ENCODE measurements at places on chromosomes 16 and 17.

DNA sequence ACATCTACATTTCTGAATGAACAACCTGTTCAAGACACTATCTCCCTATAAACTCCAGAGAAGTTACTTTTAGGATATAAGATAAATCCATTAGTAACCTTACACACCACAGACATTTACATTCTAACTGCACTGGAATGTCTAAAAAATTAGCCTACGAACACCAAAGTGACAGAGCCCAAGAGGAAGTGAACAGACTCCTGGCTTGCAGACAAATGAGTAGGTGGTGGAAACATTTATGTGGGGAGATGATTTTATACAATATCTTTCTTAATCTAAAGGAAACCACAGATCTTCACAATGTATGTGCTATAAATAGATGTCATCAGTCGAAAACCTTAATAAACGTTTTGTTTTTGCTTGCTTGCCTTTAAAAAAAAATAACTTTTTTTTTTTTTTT is 18.8 kb downstream of the ZNF652 start:
- no peak for DNase-seq

DNA sequence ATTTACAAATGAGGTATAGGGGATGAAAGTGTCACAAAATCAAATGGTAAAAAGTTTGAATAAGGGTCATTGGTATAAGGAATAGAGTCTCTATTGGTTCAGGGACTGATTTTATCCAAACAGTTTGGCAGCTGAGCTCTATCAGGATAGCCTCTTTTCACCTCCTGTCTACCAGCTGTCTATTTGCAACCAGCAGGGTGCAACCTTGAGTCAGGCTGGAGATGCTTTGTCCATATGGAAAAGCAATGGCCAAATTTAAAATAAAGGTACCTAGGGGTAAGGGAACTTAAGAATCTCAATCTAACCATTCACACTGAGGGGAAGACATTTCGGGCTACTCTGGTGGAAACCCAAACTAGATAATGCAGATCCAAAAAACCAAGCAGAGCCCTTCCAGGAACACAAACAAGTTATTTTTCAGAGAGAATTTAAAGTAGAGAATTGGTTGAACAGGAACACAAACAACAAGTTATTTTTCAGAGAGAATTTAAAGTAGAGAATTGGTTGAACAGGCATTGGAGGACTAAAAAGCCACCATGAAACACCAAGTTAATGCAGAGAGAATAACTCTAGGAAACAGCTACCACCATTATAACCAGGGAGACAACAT is 12.6 kb upstream of the CA10 start:
- DNase-seq: no peak

GRCh38 chr16:10978871-10979446 is 34.6 kb downstream of the CLEC16A start:
- no peak for DNase-seq

DNA sequence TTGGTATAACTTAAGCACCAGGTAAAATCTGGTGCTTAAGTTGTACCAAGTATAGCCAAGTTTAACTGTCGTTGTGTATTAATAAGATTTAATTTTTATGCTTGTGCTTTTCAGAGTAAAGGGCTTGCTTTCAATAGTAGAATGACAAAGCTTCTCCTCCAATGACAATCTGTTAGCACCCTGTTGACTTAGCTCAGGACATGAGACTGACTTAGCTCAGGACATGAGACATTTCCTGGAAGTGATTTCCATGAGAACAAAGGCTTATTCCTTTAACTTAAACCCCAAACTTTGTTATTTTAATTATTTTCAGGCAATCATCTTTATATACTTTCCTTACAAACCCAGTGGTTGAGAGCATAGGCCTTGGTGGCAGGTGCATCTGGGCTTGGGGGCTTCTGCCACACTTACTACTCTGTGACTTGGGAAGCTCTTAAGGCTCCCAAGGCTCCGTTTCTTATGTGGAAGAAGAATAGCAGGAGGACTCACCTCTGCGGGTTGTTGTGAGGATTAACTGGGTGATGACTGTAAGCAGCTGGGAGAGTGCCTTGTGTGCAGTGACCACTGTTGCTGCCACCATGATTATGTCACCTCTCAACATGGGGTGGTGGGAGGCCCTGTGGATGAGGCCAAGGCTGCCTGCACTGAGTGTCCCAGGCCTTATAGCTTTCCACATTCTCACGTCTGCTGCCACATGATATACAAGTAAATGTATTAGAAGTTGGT is 59.4 kb upstream of the CMIP start:
- DNase-seq: no peak

DNA sequence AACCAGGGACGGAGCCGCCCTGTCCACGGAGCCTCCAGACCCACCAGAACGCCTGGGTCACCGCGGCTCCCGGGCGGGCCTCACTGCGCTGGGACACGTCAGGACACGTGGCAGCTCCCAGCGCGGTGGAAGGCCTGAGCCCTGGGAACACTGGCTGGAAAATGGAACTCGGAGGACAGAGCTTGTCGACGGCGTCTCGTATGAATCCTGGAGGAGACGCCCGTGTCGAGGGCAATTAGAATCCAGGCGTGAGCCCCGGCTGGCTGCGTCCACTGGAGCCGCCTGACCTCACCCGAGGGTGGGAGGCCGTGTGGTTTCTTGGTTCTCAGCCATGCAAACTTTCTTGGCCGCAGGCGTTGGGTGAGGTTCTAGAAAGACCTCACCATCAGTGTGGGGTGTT is 173.9 kb downstream of the LAT start:
- no peak for DNase-seq

DNA sequence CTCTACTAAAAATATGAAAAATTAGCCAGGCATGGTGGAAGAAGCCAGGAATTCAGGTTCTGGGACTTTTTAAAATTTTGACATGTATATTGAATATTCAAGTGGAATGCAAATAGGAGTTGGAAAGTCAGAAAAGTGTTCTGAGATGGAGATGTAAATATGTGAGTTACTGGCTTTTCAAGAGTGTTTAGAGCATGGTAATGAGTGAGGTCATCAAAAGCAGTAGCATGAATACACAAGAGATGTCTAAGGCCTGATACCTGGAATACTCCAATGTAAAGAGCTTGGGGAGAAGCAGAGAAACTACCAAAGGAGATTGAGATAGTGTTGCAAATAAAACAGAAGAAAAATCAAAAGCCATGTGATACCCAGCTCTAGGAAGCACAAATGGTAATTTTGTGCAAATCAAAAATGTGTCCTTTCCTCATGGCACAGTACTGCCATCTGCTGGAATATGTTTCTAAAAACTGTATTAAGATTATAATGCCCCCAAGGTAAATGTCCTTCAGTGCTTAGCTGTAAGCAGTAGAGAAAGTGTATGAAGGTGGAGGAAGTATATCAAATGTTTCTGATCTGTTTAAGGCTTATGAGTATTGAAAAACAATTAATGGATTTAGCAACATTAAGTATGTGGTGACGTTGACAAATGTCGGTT is 908.4 kb downstream of the KCNJ18 start:
- no peak for DNase-seq

DNA sequence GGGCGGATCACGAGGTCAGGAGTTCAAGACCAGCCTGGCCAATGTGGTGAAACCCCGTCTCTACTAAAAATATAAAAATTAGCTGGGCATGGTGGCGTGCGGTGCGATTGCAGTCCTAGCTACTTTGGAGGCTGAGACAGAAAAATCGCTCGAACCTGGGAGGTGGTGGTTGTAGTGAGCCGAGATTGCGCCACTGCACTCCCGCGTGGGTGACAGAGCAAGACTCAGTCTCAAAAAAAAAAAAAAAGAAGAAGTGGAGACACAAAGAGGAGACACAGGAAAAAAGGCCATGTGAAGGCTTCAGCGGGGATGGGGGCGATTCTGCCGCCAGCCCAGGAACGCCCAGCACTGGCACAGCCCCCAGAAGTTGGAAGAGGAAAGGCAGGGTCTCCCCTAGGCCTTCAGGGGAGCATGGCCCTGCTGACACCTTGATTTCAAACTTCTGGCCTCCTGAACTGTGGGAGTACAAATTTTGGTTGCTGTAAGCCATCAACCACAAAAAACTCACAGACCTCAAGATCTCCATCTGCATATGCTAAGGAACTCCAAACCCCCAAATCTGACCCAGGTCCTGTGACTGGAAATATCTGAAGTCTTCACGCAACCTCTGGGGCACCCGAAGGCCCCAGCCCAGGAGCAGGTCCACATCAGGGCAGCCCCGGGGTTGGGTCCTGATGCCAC is 7.0 kb downstream of the SGSH start:
- no peak for DNase-seq

DNA sequence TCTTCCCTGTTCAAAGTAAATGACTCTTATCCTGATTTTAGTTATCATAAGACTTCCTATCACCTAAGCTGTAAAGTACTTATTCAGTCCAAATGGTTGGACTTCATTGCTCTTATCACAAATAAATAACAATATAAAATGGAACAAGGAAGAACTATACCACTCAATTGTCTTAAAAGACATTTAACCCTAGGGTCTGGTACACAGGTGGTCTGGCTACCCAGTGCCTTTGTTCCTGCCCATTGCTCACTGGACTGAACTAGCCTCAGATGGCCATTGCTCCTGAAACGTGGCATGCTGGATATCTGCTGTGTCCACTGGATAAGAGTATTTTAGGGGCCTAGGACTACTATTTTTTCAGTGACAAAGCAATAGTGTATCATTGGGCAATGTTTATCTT is 574.3 kb upstream of the CA10 start:
- no peak for DNase-seq

- no peak for DNase-seq
These were observed 18.3 kb upstream of the LITAF start for GRCh38 chr16:11604783-11605563.

DNA sequence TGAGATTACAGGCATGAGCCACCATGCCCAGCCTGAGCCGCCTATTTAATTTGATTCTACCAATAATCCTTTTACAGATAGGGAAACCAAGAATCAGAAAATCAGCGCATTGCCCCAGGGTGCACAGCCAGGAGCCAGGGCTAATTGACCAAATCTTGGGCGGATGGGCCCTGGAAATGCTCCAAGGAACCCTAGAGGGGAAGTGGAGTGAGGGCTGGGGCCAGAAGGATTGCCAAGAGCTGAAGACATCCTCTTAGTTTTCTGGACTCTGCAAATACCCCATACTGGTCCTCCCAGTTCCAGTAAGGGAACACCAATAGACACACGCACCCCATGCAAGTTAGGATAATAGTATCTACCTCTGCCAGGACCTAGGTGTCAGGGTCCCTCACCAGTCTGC is 3.8 kb downstream of the FHOD1 start:
- no peak for DNase-seq

DNA sequence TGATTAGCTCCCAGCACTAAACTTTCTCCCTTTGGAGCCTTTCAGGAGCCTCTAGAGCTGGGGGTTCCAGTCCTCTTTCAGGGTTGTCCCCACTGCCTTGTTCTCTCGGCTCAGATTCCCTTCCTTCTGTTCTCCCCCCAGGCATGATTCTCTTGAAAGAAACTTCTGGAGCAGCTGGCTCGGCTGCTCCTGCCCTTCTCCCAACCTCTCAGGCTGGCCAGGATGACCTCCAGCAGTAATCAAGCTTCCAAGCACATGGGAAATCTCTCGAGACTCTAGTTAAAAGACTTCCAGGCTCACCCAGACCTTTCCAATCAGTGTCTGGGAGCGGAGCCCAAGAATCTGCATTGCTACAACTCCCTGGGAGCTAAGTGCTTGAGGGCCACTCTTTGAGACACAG is 3.6 kb downstream of the SDK2 start:
- DNase-seq: no peak

- no peak for DNase-seq
These were observed 457.8 kb downstream of the HS3ST4 start for GRCh38 chr16:26149364-26150190.

GRCh38 chr17:82107341-82107860 is 9.4 kb upstream of the FASN start:
- DNase-seq: no peak

- DNase-seq: no peak
These were observed 277.2 kb upstream of the RBFOX1 start for GRCh38 chr16:7055443-7055842.

DNA sequence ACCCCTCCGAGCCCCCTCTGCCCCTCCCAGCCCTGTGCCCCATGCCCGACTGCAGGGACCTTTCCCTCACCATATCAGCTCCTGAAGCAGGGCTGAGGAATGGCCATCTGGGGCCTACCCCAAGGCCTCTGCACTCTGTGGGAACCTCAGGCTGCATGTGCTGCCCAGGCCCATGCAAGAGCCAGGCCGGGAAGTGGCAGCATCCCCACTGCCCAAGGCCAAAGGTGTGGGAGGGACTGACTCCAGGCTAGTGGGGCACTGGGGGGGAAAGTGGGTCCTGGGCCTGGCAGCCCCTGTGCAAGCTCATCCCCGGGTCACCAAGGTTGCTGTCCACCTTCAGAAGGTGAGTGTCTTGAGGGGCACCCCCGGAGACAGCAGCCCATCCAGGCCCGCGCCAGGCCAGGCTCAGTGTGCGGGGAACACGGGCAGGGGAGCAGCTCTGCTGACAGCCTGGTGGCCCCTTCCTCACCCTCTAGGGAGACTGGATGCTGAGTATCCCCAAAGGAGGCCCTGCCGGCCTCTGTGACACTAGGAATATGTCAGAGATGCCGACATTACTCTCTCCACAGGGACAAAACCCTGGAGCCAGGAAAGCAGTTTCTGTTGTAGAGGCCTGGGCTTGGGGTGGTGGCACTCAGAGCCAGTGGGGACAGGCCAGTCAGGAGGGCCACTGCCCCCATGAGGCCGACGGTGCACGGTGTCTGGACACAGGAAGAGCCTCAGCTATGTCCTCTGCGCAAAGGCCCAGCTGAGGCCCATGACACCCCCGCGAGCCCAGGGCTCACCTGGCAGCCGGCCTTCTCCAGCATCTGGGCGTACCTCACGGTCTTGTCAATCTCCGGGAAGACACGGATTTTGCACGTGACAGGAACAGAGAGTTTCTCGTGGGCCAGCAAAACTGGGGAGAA is 3.3 kb downstream of the DUS1L start:
- no peak for DNase-seq

DNA sequence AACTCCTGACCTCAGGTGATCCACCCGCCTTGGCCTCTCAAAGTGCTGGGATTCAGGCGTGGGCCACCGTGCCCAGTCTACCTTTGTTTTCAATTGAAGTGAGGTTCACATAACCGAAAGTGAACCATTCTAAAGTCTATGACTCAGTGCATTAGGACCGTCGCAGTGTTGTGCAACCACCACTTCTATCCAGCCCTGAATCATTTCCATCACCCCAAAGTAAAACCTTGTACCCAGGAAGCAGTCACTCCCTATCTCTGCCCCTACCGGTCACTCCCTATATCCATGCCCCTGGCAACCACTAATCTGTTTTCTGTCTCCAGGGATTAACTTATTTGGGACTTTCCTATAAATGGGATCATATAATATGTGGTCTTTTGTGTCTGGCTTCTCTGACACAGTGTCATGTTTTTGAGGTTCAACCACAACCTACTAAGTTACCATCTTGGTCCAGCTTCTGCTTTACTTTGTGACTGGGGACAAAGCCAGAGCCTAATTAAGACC is 28.3 kb upstream of the CDC42EP4 start:
- DNase-seq: no peak

- DNase-seq: no peak
These were observed 18.3 kb downstream of the POLR3K start for GRCh38 chr16:35011-35677.
